ENCODE measurements at places on chromosomes 13 and 19.

- DNase-seq: no peak
Measured at GRCh38 chr13:71056581-71056980, 810.4 kb downstream of the DACH1 start.

DNA sequence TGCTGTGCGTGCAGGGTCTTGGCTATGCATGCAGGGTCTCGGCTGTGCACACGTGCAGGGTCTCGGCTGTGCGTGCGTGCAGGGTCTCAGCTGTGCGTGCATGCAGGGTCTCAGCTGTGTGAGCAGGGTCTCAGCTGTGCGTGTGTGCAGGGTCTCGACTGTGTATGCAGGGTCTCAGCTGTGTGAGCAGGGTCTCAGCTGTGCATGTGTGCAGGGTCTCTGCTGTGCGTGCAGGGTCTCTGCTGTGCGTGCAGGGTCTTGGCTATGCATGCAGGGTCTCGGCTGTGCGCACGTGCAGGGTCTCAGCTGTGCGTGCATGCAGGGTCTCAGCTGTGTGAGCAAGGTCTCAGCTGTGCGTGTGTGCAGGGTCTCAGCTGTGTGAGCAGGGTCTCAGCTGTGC, 42.5 kb downstream of the RAB20 start:
- DNase-seq: no peak

GRCh38 chr19:32676186-32676894, 692 bp downstream of the RGS9BP start:
- no peak for DNase-seq

GRCh38 chr13:51801631-51802099, 2.3 kb downstream of the DHRS12 start:
- DNase-seq: no peak

DNA sequence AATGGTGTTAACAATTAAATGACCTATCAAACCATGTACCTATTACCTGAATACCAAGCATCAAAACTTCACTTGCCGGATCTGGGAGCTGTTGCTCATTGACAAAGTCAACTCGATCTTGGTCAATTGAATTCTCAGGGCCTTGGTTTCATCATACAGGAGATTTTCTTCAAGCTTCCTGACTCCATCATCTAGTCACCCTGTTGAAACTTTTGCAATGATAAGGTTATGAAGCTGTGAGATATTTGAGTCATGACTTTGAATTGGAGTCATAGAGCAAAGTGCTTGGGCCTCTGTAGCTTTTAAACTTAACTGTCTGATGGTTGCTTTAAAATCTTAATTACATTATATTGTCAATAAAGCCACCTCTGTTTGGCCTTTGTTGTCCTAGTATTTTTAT, 260.9 kb downstream of the COG6 start:
- DNase-seq: no peak

GRCh38 chr19:48571378-48572162, 19.6 kb downstream of the SULT2B1 start:
- no peak for DNase-seq

Data from stimulated activated CD8-positive, alpha-beta memory T cell treated with anti-CD3 and anti-CD28 coated beads, Interleukin-7, amount 100 ng/mL, for 48 hours (primary cell).